ENCODE measurements at places on chromosomes 5 and 9.

GRCh38 chr9:21465859-21466518 lies 16.1 kb downstream of the IFNE start:
- peak; percentile 39 for DNase-seq

GRCh38 chr9:34408173-34408572 lies 31.5 kb upstream of the MYORG start:
- no peak for DNase-seq

DNA sequence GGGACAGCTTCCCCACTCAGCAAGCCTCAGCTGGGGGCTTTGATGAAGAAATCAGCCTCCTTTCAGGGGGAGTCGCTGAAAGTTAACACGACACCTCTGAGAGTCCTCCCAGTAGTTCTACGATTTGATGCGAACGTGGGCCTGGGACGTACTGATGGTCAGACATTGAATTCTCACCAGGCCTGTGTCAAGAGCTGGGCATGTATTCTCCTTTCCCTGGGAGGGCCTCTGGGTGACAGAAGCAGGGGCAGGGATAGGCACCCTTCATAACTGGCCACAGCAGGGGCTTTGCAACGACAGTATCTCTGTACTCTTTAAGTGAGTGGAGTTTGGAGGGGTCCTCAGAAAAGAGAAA lies 15.6 kb upstream of the COL5A1 start:
- no peak for DNase-seq

DNA sequence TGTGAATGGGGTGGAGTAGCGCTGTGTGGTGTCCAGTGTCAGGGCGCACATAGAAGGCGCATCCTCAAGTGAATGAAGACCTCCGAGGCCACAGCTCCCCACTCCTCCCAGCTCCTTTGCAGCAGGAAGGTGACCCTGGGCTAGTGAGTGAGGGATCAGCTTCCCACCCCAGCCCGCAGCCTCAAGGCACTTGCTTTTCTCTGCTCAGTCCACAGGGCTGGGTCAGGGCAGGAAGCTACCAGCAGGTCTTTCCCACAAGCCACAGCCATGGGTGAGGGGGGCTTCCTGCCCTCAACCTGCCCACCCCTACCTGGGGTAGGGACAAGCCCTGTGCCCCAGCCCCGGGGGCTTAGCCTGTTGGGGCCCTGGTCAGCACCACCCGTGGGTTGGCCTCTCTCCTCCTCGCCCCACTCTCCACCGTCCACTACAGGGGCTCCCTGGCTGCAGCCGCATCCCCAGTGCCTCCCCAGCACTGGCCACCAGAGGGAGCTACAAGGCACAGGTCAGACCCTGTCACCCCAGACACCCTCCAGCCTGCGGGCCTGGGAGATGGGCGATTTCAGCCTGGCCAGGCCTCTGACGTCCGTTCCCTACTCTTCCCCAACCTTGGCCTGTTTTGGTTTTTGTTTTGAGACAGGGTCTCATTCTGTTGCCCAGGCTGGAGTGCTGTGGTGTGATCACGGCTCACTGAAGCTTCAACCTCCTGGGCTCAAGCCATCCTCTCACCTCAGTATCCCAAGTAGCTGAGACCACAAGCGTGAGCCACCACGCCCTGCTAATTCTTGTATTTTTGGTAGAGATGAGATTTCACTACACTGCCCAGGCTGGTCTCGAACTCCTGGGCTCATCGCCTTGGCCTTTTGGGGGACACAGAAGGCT lies 1.3 kb upstream of the ABCA2 start:
- DNase-seq, result peak; percentile 55

- DNase-seq, result no peak
Measured at GRCh38 chr5:52502460-52502999, 285.2 kb upstream of the ITGA1 start.

DNA sequence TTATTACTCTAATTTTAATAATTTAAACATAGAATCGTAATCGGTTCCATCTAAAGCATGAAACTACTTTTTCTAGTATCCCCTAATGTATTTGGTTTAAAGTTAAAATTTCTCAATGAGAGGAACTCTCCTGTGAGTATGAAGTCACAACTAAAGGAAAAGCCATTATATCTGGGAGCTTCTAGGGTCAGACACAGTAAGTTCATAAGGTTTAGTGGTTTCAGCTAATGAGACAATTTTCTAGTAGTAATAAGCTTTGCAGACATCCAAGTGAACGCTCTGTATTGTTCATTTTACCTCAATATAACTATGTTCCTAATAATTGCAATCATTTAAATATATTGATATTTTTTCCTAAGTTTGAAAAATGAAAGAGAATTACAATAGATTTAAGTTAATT lies 364.4 kb upstream of the CDH9 start:
- no peak for DNase-seq

- no peak for DNase-seq
Measured at GRCh38 chr9:110338143-110338542, 480 bp upstream of the TXNDC8 start.

GRCh38 chr9:129835860-129836223 lies 584 bp downstream of the USP20 start:
- no peak for DNase-seq

- DNase-seq, result no peak
Measured at GRCh38 chr9:129171993-129172751, 5.9 kb downstream of the IER5L start.

GRCh38 chr5:137072361-137073115 lies 426.6 kb downstream of the SPOCK1 start:
- peak; percentile 15 for DNase-seq

GRCh38 chr5:57032151-57032551 lies 80.2 kb upstream of the MIER3 start:
- DNase-seq, result no peak

- no peak for DNase-seq
Measured at GRCh38 chr9:97593960-97594359, 39.2 kb downstream of the TSTD2 start.

GRCh38 chr5:112346411-112347044 lies 72.5 kb downstream of the EPB41L4A start:
- DNase-seq, result no peak

GRCh38 chr5:31617867-31618266 lies 21.1 kb upstream of the PDZD2 start:
- no peak for DNase-seq

DNA sequence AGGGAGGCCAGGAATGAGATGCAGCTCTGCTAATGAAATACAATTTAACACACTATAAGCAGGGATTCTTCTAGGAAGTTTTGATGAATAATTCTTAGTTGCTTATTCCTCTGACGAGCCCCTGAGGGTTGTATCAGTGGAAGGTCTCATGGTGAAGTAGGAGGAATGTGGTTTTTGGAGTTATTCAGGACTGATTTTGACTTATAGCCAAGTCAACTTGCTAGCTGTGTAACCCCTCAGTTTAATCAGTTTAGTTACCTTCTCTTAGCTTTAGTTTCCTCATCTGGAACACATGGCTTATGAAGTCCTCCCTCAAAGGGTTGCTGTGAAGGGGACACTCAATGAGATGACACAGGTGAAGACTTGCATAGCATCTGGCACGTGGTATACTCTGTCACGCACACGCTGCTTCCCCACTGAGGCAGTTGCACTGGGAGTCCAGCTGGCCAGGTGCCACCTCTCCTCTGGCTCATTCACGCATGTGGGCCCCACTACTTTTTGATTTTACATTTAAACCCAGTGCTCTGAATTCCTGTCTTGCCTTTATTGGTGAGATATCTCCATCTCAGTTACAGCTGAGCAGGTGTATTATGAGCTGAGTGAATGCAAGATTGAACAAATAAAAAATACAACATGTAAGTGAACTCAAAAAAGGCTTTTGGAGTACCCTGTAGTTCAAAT lies 415.0 kb downstream of the ARHGEF28 start:
- DNase-seq, result no peak

GRCh38 chr5:33788922-33789566 lies 102.7 kb downstream of the ADAMTS12 start:
- peak; percentile 90 for DNase-seq
